ENCODE measurements at places on chromosomes 12 and 14.

DNA sequence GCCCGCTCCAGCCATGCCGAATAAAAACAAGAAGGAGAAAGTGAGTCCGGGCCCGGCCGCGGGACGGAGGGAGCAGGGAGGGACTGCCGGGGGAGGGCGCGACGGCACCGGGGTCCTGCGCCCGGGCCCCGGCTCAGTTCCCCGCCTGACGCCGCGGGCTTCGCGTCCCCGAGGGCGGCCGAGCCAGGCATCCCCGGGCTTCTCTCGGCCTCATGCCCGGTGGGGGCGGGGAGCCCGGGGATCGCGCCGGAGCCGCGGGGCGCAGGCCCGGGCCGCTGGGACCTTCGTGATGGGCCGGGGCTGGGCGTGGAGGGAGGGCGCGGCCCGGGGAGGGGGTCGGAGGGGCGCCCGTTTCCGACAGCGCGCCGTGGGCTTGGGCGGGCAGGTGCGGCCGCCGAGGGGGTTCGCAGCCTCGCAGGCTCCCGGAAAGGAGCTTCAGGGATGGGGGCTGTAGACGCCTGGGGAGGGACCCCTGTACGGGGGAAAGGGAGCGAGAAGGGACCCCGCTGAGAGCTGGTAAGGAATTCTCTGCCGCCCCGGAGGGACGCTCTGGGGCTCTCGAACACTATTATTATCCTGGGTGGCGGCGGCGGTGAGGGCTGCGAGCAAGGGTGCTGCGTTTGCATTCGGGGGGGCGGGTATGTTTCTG is 496 bp downstream of the PPP2R5C start:
- peak; percentile 39 for DNase-seq

GRCh38 chr12:110249716-110250225 is 31.3 kb upstream of the ATP2A2 start:
- DNase-seq, result no peak

DNA sequence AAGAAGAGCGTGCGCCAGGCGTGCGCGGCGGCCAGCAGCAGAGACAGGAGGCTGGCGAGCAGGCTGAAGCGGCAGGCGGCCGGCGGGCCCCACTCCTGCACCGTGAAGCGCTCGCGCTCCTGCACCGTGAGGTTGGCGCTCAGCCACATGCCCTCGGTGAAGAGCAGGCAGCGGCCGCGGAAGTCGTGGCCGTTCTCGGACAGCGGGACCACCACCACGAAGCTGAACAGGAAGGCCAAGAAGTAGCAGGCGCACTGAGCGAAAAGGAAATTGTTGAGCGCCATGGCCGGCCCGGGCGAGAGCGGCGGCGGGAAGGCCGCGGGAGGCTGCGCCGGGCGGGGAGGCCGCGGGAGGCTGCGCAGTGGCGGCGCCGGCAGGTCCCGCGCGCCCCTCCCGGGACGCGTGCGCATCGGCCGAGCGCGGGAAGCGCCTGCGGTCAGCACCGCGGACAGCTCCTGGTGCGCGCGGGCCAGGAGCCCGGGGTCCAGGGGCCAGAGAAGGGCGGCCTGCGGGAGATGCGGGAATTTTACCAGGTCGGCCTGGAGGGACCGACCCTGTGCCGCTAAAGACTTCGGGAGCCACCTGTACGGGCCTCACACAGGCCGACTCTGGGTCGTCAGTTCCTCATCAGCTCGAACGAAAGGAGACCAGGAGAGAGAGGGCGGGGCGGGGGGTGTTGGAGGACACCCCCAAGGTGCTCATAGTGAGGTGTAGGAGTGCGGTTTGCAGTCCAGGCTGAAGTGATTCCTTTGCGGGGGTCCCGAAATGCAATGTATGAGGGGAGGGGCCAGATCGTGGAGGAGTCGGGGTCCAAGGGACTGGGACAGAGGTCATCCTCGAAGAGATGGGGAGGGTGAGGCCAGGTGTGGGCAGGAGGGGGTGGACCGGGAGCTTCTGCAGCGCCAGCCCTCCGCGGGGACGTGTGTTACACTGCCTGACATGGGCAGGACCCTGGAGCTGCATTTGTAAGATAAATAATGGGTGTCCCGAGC is at the start of gene TMEM179:
Gene TMEM179, minus strand, starts transcription at position 315 of the 992 bp plus-strand sequence. Its CDS starts 31 bp downstream, at position 284.
- no peak for DNase-seq

DNA sequence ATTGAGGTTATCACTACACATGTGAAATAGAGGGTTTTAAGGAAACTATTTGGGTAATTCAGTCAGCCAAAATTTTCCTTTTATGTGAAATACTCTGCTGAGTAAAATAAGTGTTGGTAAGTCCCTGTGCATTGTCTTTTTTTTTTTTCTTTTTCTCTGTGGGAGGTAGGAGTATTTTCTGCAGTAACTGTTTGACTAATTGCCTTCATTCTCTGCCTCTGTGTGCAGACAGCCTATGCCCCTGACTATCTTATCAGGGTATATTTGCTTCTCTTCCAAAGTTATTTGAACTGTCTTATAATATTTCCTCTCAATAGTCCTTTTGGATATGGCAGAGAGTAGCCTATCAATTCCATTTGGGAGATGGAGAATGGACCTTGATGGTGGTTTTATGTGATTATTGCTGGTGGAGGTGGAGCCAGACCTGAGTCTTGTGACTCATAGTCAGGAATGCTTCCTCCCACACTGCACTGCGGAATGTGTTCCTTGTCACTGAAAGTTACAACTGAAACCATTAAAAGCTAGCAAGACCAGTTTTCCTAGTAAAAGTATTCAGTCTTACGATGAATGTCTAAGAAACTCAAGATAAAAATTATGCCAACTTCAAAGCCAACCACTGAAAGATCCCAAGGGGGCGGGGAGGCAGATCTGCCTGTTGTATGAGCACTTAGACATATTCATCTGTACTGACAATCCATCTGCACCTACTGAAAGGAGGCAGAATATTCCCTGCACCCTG is 40.9 kb upstream of the STXBP6 start:
- no peak for DNase-seq

DNA sequence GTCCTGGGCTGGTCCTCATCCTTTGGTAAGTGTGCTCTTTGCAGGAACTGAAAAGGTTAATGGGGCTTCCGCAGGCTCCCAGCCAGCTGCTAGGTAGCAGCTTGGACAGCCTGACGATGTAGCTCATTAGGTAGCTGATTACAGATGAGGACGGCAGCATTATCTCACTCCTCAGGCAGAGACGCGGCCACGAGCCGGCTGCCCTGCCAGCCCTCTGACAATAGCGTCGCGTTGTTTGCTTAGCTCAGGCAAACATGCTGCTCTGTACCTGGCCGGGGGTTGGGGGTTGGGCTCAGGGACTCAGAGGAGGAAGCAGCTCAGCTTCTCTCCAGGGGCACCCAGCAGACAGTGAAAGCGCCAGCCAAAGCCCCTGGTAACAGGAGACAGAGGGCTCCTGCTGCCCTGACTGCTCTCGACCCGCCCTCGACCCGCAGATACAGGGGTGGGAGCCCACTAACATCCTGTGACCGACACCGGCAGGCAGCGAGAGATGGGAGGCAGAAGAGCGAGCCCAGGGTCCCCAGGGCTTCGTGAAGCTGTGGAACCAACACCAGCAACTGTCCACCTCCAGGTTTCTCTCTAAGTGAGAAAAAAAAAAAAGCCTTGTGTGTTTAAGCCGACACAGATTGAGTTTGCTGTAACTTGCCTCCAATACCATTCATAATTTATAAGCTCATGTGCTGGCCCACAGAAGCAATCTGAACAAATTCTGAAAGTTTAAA is 53.4 kb upstream of the DLK1 start:
- DNase-seq, result no peak

DNA sequence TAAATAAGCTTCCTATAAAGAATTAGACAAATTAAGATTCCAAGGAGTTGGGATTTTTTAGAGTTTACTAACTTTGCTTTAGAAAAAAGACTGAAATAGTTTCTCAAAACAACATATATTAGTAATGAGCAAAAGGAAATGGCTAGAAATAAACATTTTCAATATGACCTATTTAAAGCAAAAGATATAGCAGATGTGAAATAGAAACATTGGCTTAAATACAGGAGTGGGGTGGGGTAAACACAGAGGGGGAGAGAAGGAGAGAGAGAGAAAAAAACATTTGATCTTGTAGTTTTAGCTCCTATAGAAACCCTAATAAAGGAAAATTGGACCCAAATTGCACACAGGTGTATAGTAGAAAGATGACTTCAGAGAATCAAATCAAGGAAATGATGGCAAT is 794.5 kb downstream of the MED13L start:
- DNase-seq, result no peak

GRCh38 chr14:76514213-76514998 is 138.5 kb downstream of the ESRRB start:
- DNase-seq, result no peak

DNA sequence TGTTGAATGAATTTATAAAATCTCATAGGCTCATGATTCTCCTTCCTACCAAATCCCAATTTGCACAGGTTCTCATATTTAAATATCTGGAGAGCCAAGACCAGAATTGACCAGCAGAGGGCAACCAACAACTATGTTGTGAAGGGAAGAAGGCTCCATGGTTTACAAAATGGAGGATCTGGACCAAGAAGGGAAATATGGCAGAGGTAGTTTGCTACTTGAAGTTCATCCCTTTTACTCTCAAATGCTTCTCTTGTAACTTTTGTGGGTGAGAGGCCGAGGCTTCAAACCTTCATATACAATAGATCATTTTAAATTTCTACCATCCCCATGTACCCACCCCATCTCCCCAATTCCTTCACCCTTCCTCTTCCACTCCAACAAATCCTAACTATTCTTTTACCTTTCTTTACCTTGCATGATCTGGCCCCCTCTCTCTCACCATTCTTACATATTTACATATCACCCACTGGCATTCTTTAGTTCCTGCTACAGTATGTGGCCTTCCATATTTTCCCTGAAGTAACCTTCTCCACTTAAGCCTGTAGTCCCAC is 3.8 kb upstream of the SMARCC2 start:
- peak; percentile 78 for DNase-seq

- DNase-seq, result no peak
Observed at GRCh38 chr12:55847033-55847432, 4.3 kb upstream of the MMP19 start.

Measured in stimulated activated CD4-positive, alpha-beta T cell treated with anti-CD3 and anti-CD28 coated beads, TNF-alpha, amount 100 ng/mL, for 24 hours (primary cell).